ENCODE measurements at places on chromosomes 16 and 17.
A peak's percentile ranks its signal among the peaks of the same experiment; 100 is the strongest.

DNA sequence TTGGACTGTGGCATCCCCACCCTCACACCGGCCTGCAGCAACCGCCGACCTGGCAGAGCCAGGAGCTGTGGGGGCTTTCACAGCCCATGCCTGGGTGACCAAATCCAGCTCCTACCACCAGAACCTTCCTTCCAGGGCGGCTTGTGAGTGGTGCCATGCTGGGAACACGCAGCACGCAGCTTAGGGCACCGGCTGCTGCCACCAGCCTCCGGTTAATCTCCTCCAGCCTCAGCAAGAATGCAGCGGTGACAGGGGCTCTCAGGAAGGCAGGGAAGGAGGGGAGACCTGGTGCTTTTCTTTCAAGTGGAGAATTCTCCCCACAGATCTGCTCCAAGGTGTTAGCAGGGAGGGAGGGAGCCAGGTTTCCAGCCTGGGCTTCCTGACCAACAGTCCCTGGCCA is 32.3 kb upstream of the ANKRD40CL start:
- no peak for DNase-seq

DNA sequence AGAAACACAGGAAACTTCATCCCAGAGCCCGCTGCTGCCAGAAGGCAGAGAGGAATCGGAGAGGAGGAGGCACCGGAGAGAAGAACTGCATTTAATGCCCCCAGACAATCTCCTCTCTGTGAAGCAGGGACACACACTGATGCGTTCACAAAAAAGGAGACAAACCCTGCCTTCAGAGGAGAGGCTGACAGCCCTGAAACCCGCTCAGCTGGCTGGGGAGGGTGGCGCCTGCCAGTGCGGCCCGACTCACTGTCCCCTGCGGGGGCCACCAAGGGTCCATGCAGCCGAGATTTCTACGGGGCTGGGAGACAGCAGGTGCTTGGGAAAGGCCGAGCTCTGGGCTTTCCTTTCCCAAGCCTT is 21.9 kb upstream of the CACNG1 start:
- no peak for DNase-seq

GRCh38 chr17:75345514-75346167 is 56.4 kb upstream of the SLC25A19 start:
- DNase-seq, result no peak

GRCh38 chr17:59776577-59776976 is 69.1 kb downstream of the VMP1 start:
- DNase-seq, result no peak

DNA sequence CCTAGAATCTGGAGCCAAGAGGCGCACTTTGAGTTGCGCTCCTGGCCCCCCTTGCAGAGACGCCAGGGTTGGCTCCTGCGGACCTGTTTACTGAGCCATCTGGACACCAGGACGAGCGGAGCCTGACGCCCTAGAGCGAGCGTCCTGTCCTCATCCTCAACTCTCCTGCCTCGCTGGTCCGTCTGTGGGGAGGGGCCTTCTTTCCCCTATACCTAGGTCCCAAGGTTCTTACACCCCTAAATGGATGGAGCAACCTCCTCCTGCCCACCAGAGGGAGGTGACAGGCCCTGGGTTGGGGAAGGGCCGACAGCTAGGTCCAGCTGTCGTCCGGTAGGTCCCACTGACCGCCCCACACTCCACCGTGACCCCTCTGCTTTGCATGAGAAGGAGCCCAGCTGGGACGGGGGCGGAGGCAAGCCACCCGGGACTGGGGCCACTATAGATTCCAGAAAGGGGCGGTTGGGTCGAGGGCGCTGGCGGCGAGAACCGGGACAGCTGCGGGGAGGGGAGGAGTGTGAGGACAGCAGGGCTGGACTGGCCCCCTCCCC is 3.1 kb upstream of the LHX1 start:
- DNase-seq, result no peak

DNA sequence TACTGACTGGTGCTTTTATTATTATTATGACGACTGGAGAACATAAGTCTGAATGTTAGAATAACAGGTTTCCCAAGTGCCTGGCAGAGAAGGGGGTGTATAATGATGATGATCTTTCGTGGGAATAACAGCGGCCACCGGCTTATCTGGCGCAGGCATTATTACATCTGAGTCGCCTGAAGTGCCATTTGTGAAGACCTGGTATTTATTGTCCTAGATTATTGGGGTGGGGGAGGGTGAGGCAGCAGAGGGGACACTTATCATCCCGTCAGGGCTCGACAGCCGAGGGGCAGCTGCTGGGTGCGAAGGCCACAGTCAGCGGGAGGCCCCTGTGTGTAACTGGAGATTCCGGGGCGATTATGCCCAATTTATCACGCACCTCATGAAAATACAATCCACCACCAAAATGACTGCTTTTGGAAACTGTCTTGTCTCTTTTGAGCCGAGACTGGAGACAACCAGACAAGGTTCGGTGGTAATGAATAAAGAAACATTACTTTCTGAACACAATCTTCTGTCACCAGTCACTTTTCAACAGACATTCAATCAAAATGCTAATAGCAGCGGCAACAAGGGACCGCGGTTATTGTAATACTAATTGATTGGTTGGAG is 199.3 kb downstream of the CCDC182 start:
- no peak for DNase-seq

- DNase-seq, result no peak
Observed at GRCh38 chr16:31487071-31487719, 4.3 kb downstream of the SLC5A2 start.

DNA sequence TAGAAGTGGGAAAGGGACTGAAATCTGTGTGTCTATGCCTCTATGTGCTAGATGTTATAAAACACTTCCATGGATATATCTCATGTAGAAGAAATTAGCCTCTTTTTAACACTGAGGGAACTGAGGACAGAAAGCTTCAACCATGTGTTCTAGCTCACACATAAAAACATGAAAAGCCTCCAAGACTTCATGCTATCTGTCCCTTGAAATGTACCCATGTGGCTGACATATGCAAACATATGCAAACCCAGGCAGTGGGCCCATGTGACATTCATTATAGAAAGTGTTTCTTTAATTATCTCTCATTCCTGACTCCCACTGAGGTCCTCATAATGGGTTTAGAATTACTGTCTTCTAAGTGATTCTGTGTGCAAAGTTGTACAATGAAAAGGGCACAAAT is 134.7 kb upstream of the MAF start:
- DNase-seq, result no peak

DNA sequence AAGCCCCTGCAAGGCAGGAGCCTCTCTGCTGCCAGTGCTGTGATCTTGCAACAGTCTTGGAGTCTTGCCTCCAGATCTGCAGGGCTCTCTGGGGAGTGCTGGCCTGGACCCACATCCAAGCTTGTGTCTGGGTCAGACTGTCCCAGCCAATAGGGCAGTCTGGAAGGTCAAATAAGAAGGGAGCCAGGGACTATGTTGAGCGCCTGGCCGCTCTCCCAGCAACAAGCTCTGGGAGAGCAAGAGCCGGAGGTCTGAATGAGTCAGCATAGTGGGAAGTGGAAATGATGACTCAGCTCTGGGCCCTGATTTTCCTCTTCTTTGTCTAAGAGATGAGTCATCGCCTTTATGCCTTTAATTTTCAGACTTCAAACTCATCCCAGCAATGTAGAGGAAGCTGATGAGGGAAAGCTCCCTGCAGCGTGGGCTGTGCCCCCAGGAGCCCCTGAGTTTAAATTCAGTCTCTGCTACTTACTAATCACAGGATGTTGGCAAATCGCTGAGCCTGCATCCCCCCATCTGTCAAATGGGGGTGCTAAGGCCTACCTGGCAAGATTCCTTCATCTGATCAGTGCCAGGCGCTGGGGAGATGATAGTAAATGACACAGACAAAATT is 43.6 kb upstream of the HAPSTR1 start:
- peak; percentile 55 for DNase-seq

Measured in SIG-M5 (cell line).